Hepatocyte (in vitro differentiated cells): ENCODE measurements at places on chromosomes 4 and X.

DNA sequence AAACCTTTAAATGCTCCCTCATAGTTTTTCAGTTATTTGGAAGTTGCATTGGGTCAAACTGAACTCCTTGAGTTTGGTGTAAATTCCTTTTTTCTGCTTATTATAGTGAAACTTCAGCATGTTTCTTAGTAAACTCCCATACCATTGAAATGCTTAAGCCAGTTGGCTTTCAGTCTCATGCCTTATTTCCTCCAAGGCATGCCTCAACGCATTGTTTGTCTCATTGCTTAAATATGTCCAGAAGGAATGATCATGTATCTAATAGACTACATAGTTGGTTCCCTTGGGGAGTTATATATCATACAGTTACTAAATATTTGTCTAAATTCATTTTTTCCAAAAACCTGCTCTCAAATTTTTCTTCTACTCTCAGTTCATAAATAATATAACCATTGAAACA is 114.0 kb downstream of the STOX2 start:
- H3K27me3 ChIP-seq = no peaks in the 10 kb centered on the region
- no peak overlapping the region for H3K27ac ChIP-seq
- H3K36me3 ChIP-seq = no peaks in the 10 kb centered on the region
- no peak overlapping the region for H3K4me3 ChIP-seq
- no peaks in the 10 kb centered on the region for H3K4me1 ChIP-seq

- no peak overlapping the region for H3K27ac ChIP-seq
- no peaks in the 10 kb centered on the region for H3K4me1 ChIP-seq
- H3K4me3 ChIP-seq = no peak overlapping the region
- peak; percentile 25 for DNase-seq
- no peaks in the 10 kb centered on the region for H3K36me3 ChIP-seq
These were observed 149.9 kb upstream of the IL15 start for GRCh38 chr4:141486375-141486997.

GRCh38 chr4:47493238-47494123 is 8.4 kb downstream of the ATP10D start:
- no peak overlapping the region for H3K27ac ChIP-seq
- no peaks in the 10 kb centered on the region for H3K27me3 ChIP-seq
- H3K4me1 ChIP-seq = no peaks in the 10 kb centered on the region

- H3K27me3 ChIP-seq = no peaks in the 10 kb centered on the region
- H3K27ac ChIP-seq = no peak overlapping the region
- no peak overlapping the region for H3K4me3 ChIP-seq
- H3K36me3 ChIP-seq = no peaks in the 10 kb centered on the region
- H3K4me1 ChIP-seq = no peaks in the 10 kb centered on the region
These were observed 35.1 kb downstream of the PITX2 start for GRCh38 chr4:110587666-110588285.

GRCh38 chr4:80911458-80911857 is 119.0 kb upstream of the BMP3 start:
- no peaks in the 10 kb centered on the region for H3K27me3 ChIP-seq
- H3K4me3 ChIP-seq = no peak overlapping the region
- no peak for DNase-seq
- H3K27ac ChIP-seq = no peak overlapping the region

DNA sequence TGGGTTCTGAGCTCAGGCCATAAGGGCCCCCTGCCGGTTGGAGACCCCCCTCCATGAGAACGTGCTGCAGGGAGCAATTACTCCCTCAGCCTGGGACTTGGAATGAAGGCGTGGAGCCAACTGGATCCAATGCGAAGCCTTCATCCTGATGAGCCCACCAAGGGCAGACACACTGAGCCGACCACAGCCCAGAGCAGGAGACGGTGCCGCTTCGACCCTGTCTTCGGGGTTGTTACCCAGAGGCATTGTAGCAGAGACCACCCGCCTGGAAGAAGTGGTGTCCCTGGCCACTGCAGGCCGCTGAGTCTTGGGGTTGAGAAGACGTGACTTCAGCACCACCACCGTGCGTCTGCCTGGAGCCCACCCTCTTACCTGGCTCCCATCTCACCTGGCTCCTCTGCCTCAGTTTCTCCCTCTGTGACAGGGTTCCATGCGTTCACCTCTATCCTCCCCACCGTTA is 7.0 kb upstream of the NKX1-1 start:
- DNase-seq = peak; percentile 2
- H3K27me3 ChIP-seq = peaks cover 61% of the 10 kb centered on the region
- no peaks in the 10 kb centered on the region for H3K36me3 ChIP-seq
- H3K4me3 ChIP-seq = no peak overlapping the region

GRCh38 chrX:154398668-154399526 is 720 bp downstream of the RPL10 start:
- H3K27me3 ChIP-seq = no peaks in the 10 kb centered on the region
- DNase-seq = peak; percentile 85
- peak overlapping the region; percentile 54 for H3K4me3 ChIP-seq
- H3K27ac ChIP-seq = peak overlapping the region; percentile 98

GRCh38 chrX:144627947-144628346 is 619.4 kb upstream of the SPANXN1 start:
- H3K4me1 ChIP-seq = no peaks in the 10 kb centered on the region
- H3K27me3 ChIP-seq = no peaks in the 10 kb centered on the region
- no peaks in the 10 kb centered on the region for H3K36me3 ChIP-seq
- DNase-seq = no peak
- H3K4me3 ChIP-seq = no peak overlapping the region

DNA sequence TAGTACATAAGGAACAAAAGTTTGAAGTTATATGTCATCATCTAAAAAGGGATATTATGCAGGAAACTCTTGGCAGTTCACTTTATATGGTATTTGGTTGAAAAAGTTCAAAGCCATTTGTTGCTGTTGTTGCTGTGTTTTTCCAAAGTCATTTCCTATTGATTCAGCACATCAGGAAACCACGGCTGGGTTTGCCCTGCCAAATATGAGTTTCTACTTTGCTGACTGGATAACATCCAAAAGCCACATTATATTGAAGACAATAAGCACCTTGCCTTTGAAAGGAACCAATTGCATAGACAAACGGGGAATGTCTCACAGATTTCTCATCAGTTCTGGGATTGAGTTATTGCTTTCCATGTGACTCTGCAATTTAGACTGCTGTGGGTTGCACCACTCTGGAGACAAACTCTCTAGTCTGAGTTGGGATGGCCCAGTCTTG is 206.1 kb downstream of the SLC39A8 start:
- no peak for DNase-seq
- no peaks in the 10 kb centered on the region for H3K4me1 ChIP-seq
- no peak overlapping the region for H3K27ac ChIP-seq
- no peaks in the 10 kb centered on the region for H3K36me3 ChIP-seq
- H3K27me3 ChIP-seq = no peaks in the 10 kb centered on the region

DNA sequence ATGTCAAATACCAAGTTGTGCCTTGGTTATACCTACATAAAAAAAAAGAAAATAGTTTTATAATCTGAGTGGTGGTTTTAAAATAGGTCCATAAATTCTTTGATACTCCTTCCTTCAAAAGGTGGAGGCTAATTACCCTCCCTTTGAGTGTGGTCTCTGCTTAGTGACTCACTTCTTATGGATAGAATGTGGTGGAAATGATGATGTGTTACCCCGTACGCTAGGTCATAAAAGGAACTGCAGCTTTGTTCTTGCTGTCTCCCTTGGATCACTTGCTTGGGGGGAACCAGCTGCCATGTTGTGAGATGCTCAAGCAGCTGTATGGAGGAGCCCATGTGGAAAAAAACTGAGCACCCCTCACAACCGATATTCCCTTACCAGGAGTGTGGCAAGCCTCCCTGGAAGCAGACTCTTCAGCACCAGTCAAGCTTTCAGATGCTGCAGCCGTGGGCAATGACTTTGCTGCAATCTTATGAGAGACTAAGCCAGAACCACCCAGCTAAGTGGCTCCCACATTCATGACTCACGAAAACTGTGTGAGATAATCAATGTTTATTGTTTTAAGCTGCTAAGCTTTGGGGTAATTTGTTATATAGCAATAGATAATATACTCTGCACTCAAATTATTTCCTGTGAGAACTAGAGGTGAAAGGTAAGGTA is 195.0 kb upstream of the GATB start:
- peaks cover 4% of the 10 kb centered on the region for H3K4me1 ChIP-seq
- DNase-seq = peak; percentile 18
- H3K4me3 ChIP-seq = no peak overlapping the region
- no peaks in the 10 kb centered on the region for H3K27me3 ChIP-seq
- H3K27ac ChIP-seq = peak overlapping the region; percentile 57

DNA sequence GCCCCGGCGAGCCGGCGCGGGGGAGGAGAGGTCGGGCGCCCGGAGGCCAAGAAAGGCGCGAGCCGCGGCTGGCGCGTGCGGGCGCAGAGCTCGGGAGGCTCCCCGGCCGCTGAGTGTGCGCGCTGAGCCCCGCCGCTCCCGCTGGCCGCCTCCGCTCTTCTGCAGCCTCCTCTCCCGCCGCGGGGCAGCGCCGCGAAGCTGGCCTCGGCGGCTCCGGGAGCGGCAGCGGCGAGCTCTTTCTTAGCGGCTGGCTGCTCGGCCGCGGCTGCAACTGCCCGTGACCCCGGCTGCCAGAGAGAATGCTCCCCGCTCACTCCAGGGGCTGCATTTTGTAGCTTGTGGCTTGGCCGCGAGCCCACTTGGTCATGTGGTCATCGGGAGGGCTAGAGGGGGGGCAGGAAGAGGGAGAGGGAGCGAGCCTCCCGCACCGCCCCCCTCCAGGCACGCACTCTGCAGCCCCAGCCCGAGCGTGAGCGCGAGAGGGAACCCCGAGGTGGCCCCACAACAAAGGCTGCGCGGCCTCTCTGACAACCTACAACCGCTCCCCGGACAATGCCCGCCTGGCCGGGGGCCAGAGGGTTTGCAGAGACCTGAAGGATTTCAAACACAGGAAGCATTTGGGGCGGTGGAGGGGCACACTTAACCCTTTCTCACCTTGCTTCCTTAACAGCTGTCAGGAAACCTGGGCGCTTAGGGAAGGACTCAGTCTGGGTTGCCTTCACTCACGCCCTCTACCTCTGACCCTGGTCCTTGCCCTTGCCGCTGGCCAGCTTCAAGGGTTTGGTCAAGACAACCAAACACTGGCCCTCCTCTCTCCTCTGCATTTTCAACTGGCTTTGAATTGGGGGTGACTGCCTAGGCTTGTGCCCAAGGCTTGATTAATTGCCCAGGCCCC is at the start of gene APLN:
TSS of gene APLN (minus strand) at position 305 of the 895 bp plus-strand sequence. CDS start 326 bp downstream, outside the sequence.
- H3K4me3 ChIP-seq = no peak within 1 kb of the TSS
- no peak within 1 kb of the TSS for H3K27ac ChIP-seq
- no peaks in the 10 kb centered on the region for H3K36me3 ChIP-seq
- peaks cover 10% of the 10 kb centered on the region for H3K27me3 ChIP-seq

DNA sequence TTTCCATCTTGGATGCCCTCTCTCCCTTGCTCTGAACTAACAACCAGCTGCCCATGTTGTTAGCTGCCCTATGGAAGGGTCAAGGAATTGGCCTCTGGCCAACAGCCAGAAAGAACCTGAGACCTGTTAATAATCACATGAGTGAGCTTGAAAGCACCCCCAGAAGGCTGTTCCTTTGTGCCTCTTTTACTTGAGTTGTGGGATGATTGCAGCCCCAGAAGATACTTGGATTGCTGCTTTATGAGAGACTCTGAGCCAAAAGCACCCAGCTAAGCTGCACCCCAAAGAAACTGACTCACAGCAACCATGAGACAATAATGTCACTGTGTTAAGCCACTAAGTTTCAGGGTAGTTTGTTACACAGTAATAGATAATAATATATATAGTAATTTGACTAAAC is 73.3 kb downstream of the FRYL start:
- no peak overlapping the region for H3K27ac ChIP-seq
- H3K36me3 ChIP-seq = no peaks in the 10 kb centered on the region
- DNase-seq = no peak
